G401 (cell line): ENCODE measurements at places on chromosomes 3 and 15. TPM values are rescaled to one million over a fixed set of nuclear protein-coding genes. Genes with fewer than 3 reads are reported as not detected.

The SERPINI2 gene
- not detected in 2 replicates for total RNA-seq

The INSYN1 gene
- 22.2 and 28.4 TPM in 2 replicates for total RNA-seq

The POPDC2 gene
- total RNA-seq = 0.06 TPM in 1 of 2 replicates, not detected in the other

The GOLGA6A gene
- total RNA-seq = not detected in 2 replicates

The GPR149 gene
- 0.62 and 3.2 TPM in 2 replicates for total RNA-seq

The UROC1 gene
- total RNA-seq = not detected in 2 replicates
